Calu3 (cell line): ENCODE measurements at places on chromosomes 5 and 9. TPM values are rescaled to one million over a fixed set of nuclear protein-coding genes. Genes with fewer than 3 reads are reported as not detected.

GRCh38 chr5:78589923-78590322, 58.6 kb downstream of the LHFPL2 start:
- no peak for DNase-seq

TEX10 gene
- total RNA-seq: 15.3 and 17.7 TPM in 2 replicates

GRCh38 chr9:5614985-5615384, 13.9 kb upstream of the RIC1 start:
- no peak for DNase-seq

ZNF883 gene
- 2.0 and 2.2 TPM in 2 replicates for total RNA-seq

DNA sequence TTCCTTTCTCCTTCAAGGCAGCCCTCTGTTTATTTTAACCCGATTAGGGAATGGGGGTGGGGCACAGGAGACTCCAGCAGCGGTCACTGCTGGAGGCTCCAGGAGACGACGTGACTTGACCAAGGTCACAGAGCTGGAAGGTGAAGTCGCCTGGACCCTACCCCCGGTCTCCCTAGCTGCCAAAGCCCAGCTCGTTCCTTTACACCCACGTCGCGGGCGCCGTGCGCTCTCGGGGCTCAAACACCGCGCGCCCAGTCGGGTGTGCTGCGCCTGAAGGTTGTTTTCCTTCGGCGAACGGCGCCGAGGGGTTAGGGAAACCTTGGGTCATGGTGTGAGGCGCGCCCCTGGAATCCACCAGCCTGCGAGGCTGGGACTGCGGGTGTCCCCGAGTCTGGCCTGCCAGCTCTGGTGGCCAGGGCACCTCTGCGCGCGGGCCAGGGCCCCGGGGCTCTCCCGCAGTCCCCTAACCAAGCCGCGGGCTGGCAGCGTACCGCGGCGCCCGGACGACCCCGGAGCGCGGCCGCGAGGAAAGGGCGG, 747 bp upstream of the UNC5A start:
- DNase-seq: peak; percentile 37

- DNase-seq: no peak
These were observed 2052.0 kb upstream of the C9orf72 start for GRCh38 chr9:29625292-29625731.

TEX48 gene
- total RNA-seq: not detected in 2 replicates

NSG2 gene
- not detected in 2 replicates for total RNA-seq

CD14 gene
- total RNA-seq: 0.73 and 1.1 TPM in 2 replicates

LCN12 gene
- total RNA-seq: 3.8 and 3.9 TPM in 2 replicates
